ENCODE measurements at places on chromosomes 1 and 21. TPM values are rescaled to one million over a fixed set of nuclear protein-coding genes. Genes with fewer than 3 reads are reported as not detected.

RNU1-1 gene
- total RNA-seq, result under 0.01 TPM

TPTE gene
- total RNA-seq, result not detected

OR2T29 gene
- not detected for total RNA-seq

TNFSF18 gene
- 0.22 TPM for total RNA-seq

CENPF gene
- total RNA-seq, result 25.9 TPM

PLA2G5 gene
- not detected for total RNA-seq

CR1L gene
- total RNA-seq, result not detected

CFAP74 gene
- not detected for total RNA-seq

VHLL gene
- not detected for total RNA-seq

AJAP1 gene
- total RNA-seq, result under 0.01 TPM

HYI gene
- total RNA-seq, result 28.5 TPM

ANGPTL3 gene
- not detected for total RNA-seq

ARID4B gene
- 17.8 TPM for total RNA-seq

SHE gene
- not detected for total RNA-seq

CPLANE2 gene
- total RNA-seq, result 16.5 TPM

CDA gene
- total RNA-seq, result 5.9 TPM

PLA2G2D gene
- total RNA-seq, result not detected

RBP7 gene
- total RNA-seq, result not detected

GJA9 gene
- not detected for total RNA-seq

MPZ gene
- 0.11 TPM for total RNA-seq
